Skeletal muscle cell (primary cell): ENCODE measurements at places on chromosomes 6 and 20.

DNA sequence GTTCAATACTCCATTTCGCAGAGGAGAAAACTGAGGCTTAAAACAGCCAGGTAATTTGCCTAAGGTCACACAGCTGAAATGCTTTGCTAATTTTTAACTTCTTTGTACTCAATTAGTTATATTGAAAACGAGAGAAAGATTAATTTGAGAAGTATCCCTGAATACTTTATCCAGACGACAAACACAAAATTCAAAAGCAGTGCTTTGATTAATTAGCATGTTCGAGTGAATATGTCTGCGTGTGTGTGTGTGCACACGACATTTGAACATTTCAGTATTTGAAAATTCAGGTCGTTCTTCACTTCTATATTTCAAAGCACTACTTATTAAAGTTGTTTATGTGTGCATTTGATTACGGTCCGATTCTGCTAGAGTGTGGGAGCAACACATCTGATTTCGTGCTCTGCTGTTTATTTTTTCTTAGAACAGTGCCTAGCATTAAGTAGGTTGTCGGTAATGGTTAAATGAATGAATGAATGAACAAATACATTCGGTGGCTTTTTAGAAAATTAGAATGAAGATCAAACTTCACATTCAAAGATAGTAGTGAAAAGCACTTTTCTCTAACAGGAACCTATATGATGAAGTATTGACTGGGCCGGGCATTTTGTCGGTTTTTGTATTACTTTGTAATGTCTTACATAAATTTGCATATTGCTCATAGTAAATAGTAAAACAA is 36.9 kb upstream of the SYNCRIP start:
- no peak for DNase-seq

GRCh38 chr6:47455533-47456209 is 21.9 kb upstream of the CD2AP start:
- no peak for DNase-seq

- DNase-seq, result no peak
Measured at GRCh38 chr6:108869876-108870275, 21.7 kb downstream of the ARMC2 start.

DNA sequence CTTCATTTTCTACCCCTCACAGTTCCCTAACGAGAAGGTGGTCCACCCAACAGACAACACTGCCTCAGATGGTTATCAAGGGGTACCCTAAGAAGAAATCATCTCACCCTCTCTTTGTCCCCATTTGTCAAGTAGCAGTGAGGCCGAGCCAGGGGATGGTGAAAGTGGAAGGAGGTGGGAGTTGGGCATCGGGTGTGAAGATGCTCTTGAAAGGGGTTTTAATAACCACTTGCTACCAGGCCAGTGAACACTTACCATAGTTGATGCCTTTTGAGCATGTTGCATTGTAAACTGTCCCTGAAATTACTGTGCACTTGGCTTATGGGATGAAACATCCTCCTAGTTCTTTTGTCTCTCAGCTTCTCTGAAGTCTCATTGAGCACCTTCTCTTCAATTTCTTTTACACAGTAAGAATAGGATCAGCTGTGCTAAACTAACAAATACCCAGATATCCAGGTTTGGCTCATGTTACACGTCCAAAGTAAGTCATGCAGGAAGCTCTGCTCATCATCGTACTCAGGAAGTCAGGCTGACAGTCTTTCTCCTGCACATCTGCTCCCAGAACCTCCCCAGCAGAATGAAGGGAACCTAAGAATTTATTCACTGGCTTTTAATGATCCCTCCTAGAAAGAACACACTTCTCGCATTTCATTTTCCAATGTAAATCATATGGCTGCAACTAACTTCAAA is 13.3 kb downstream of the HLA-DPB1 start:
- DNase-seq, result no peak

- DNase-seq, result no peak
Measured at GRCh38 chr6:5930143-5930770, 76.5 kb downstream of the NRN1 start.
